Activated CD8-positive, alpha-beta memory T cell treated with anti-CD3 and anti-CD28 coated beads, Interleukin-2, amount 50 U/mL, for 4 hours (primary cell): ENCODE measurements at places on chromosomes 12 and 14.

DNA sequence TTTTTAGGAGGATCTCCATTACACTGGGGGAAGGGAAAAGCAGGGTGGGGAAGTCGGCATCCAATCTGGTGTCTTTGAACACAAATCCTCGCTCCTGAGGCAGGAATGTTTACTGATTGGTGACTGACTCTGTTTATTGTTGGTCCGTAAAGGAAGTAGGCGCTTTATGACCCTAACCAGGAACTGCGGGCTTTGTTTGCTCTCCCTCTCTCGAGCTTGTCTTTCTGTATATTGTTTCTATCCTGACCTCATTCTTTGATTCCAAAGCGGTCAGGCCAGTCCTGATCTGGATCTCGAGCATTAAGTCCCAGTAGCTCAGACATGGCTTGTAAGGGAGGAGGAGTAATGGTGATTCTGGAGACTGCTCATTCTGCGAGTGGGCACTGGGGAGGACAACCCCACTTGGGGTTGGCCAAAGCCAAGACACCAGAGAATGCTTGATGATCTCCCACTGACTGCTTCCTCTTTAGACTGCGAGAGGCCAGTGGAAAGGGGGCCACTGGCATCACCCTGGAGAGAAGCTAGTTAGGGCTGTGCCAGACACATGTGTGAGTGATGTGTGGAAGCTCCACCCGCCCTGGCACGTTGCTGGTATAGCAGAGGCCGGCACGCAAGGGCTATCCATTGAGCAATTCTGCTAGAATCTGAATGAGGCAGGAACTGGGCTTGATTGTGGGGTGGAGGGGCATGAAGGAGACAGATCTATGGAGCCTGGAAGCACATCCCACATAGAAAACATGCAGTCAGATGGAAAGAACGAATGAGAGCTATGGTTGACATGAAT lies 194.6 kb downstream of the PAX9 start:
- DNase-seq: no peak

DNA sequence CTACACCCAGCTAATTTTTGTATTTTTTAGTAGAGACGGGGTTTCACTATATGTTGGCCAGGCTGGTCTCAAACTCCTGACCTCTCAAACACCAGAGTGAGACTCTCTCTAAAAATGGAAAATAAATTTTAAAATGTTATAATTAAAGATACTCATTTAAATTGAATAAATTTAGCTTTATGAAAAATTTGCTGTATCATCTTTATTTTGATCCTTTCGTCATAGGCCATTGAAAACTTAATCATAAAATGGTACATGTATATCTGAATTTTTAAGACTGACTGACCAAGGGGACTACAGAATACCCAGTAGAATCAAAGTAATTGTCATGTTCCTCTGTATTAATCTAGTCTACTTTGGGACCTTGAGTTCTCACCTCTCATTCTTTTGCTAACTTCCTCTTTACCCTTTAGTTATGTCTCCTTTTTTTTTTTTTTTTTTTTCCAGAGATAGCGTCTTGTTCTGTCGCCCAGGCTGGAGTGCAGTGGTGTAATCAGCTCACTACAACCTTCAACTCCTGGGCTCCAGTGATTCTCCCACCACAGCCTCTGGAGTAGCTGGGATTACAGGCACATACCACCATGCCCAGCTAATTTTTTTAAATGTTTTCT lies 9.5 kb downstream of the RAB5B start:
- DNase-seq: no peak

DNA sequence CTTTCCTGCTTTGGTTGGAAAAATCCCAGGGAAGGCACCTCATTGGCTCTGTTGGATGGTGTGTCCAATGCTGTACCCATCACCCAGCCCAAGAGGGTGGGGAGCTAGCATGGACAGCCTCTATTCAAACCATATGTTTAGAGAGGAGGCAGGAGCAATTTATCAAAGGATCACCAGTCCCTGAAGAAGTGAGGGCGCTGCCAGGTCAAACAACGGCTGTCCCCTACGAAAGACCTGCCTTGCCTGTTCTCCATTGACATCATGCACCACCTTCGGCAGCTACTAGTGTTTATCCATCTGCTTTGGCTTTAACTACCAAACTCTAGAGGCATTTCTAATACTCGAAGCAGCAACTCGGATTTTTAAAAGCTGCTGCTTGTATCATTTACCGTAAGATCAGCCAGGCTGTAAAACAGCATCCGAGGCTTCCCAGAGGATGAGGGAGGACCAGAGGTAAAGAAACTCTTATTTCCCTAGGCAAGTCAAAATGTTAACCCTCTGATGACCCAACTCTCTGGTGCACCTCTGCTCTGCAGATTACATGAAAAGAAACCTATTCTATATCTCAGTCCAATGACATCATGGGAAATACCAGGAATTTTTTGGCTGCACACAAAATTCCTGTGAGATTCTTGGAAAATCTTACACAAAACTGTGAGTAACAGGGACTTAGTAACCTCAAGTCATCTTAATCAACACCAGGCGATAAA lies 720.9 kb upstream of the TBX3 start:
- no peak for DNase-seq

DNA sequence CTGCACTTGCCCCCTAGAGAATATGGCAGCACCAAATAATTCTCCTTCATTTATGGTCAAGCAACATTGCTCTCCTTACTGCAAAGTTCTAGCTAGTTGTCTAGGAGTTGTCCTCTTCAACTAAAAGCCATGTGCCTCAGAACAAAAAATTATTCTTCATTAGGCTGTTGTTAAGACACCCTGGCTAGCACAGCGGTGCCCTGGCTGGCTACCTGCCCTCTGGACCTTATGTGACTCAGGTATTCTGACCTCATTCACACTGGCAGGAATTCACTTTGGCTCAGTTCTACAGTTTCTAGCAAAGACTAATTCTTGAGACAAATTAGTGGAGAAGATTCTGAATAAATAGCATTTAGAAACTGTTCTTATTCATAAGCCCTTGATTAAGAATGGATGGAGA lies 224.4 kb upstream of the KRR1 start:
- no peak for DNase-seq

GRCh38 chr12:124217508-124218242 lies 77.2 kb upstream of the RFLNA start:
- no peak for DNase-seq

DNA sequence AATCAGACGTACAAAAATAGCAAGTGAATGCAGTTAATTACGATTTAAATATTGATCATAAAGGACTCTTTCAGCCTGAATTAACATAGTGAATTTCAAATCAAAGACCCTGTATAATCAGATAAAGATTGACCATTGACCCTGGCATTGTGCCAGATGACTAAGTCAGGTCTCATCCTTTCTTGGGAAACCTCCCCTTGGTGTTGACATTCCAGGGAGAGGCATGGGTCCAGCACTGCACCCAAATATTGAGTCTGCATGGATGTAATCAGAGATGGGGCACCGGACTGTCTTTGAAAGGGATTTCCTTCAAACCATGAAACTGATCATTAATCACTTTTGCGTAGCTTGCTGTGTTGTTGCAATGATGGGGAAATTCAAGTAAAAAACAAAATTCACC lies 1138.2 kb downstream of the BCL11B start:
- DNase-seq: no peak

DNA sequence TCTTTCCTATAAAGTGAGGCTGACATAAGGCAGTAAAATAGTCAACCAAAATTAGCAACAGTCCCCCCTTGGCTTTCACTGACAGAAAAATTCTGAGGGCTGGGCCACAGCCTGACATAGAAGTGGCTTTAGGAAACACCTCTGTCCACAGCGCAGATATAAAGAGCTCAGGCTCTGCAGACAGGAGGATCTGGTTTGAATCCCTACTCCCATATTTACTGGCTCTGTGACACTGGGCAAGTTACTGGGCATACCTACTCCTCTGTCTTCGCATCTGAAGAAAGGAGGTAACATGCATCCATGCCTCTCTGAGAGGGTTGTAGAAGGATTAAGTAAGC lies 95.3 kb downstream of the STXBP6 start:
- DNase-seq: no peak

GRCh38 chr12:115597157-115597712 lies 680.3 kb downstream of the MED13L start:
- DNase-seq: no peak

DNA sequence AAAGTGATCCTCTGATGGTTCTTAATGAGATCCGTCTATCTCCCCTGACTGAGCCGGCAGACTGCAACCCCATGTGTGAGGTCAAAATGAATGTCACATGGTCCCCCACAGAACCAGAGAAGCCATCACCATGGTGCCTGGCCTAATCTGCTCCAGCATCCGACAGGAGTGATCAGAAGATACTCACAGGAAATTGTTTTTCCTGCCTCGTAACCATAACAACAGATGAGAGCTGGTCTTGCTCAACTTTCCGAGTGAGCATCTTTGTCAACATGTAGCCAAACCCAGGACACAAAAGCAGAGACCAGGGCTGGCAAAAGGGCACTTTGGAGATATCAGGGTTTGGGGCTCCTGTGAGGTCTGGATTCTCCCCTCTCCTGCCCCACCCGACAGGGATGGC lies 72.1 kb upstream of the C14orf180 start:
- DNase-seq: no peak

DNA sequence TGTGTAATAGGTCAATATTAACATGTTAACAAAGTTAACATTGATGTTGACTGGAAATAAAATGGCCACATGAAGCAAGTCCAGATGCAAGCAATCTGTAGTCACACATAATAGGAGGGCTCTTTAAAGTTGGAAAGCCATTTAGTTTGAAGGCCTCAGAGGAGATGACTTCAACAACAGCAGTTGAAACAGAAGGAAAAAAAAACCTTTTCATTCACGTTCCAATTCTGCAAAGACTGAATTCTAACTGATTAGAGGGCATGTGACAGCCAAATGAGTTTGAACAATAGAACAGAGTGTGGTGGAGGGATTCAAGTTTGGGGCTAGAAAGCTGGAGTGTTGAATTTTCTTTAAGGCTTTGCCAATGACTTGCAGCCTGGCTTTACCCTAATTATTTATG lies 41.5 kb upstream of the DAAM1 start:
- no peak for DNase-seq

DNA sequence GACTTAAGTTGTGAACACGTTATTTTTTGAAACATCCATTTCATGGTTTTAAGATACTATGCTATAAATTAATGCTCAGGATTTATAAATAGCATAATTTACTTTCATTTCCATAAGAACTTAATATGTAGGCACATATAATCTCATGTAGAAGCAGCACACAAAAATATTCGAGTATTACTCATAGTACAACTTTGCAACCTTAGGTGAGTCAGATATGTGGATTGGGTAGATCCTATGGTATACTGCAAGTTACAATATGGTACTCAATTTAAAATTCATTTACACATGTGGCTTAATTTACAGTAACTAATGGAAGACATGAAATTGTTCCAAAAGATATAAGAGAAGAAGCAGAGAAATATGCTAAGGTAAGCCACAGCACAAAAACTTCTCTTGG lies 26.0 kb downstream of the PSMA3 start:
- DNase-seq: no peak

DNA sequence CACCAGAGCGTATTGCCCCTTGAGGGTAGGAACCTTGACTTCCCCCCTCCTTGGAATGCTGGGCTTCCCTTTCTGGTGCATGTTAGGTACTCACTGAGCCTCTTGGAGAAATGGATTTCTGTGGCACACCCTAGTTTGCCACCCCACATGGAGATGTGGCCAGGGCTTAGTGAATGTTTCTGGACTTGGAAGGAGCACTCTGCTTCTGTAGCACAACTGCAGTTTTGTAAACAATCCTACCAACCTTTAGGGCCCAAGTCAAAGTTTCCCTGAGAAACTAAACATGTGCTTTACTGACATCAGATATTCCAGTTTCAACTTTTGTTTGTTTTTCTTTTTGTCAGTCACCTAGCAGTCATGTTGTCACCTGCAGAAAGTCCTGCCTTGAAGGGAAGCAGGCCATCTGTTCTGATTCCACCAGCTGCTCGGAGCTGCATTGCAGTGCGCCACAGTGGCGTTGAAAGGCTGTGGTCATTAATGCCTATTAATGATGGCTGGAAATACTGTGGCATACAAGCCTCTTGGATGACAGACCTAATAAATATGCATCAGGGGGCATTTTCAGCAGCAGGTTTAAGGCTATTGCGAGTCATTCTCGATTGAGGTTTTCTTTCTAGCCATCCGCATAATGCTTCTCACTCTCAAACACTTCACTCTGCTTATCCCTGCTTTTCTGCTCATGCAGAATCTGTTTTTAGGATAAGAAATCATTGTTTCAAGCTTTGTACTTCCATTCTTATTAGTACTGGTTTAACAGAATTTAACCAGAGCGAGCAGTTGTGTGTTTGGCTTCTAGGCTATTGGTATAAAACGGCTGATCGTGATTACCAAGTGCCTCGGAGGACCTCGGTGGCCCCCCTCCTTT lies 7.8 kb downstream of the PELI2 start:
- no peak for DNase-seq

DNA sequence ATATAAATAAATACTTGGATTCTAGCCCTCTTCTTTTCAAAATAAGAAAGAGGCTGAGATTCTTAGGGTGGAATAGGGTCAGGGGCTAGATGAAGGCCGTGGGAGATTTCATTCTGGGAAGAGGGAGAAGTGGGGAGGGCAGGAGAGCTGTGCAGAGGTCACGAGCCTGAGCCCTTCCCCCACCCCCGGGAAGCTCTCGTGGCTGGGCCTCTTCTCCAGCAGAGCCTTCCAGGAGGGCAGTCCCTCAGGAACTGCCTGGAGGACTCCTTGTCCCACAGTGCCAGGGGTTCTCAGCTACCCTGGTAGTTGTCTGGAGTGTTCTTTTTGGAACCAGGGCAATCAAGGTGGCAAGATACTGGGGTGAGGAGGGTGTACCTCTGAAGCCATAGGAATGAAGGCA lies 94.0 kb downstream of the ESR2 start:
- DNase-seq: no peak

GRCh38 chr14:49931523-49931922 lies 38.6 kb downstream of the ARF6 start:
- no peak for DNase-seq

DNA sequence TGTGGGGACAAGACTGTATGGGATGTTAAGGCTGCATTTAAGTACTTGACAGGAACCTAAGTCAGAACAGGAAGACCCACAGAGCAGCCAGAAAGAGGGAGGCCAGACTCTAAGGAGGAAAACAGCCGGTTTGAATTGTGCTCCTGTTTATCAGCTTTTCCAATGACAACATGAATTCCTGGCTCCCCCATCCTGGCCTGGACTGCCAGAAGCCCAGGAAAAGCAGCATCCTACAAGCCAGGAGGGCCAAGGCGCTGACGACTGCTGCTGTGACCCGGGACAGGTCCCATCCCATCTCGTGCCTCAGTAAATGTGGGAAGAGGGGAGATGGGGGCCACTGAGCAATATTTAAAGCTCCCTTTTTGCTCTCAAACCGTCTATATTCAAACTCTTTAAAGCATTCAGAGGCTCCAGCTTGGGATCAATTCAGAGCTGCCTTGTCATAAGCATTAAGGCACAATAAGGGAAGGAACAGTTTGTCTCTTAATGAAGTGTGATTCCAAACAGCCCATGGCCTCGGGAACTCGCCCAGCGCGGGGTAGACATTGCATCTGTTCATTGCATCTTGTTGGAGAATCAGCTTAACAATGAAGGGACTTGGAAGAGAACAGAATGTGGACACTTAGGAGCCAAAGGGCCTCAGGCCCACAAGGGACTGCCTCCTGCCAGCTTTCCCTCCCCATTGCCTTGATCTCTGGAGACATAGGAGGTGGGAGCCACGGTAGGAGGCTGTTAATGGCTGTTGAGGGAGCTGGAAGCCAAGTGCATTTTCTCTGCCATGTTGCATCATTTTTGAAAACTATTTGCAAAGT lies 49.6 kb downstream of the CMKLR1 start:
- no peak for DNase-seq

GRCh38 chr14:99382071-99382470 lies 98.6 kb downstream of the SETD3 start:
- no peak for DNase-seq

GRCh38 chr14:60596139-60596538 lies 53.1 kb downstream of the SIX1 start:
- no peak for DNase-seq
